IgD-negative memory B cell (primary cell): ENCODE measurements at places on chromosomes 7 and 10. TPM values are rescaled to one million over a fixed set of nuclear protein-coding genes. Genes with fewer than 3 reads are reported as not detected.

The HHEX gene
- 134 TPM for polyA plus RNA-seq

The FAM24A gene
- not detected for polyA plus RNA-seq

The FAM25G gene
- polyA plus RNA-seq, result not detected

The LIPJ gene
- not detected for polyA plus RNA-seq

The FEZF1 gene
- polyA plus RNA-seq, result not detected

The NEUROD6 gene
- not detected for polyA plus RNA-seq

The UNCX gene
- polyA plus RNA-seq, result not detected

The OPN1SW gene
- not detected for polyA plus RNA-seq

The MYH16 gene
- polyA plus RNA-seq, result not detected

The TMEM139 gene
- not detected for polyA plus RNA-seq

The CYP3A4 gene
- not detected for polyA plus RNA-seq

The IFIT1B gene
- polyA plus RNA-seq, result not detected

The CCNJ gene
- 1.1 TPM for polyA plus RNA-seq

The AUTS2 gene
- 8.9 TPM for polyA plus RNA-seq

The HDAC9 gene
- polyA plus RNA-seq, result 81.2 TPM

The CALCR gene
- not detected for polyA plus RNA-seq

The PPP1R17 gene
- polyA plus RNA-seq, result not detected

The PIK3AP1 gene
- 174 TPM for polyA plus RNA-seq

The PAPOLB gene
- not detected for polyA plus RNA-seq

The CRHR2 gene
- polyA plus RNA-seq, result not detected

The ANKRD1 gene
- not detected for polyA plus RNA-seq

The CNOT4 gene
- 17.7 TPM for polyA plus RNA-seq

The GNAT3 gene
- not detected for polyA plus RNA-seq

The CPN1 gene
- not detected for polyA plus RNA-seq

The STEAP1B gene
- 3.4 TPM for polyA plus RNA-seq

The TUBAL3 gene
- not detected for polyA plus RNA-seq

The POT1 gene
- polyA plus RNA-seq, result 18.6 TPM

The C7orf57 gene
- not detected for polyA plus RNA-seq

The USP6NL gene
- 39.3 TPM for polyA plus RNA-seq

The PRPS1L1 gene
- not detected for polyA plus RNA-seq

The TMEM130 gene
- polyA plus RNA-seq, result not detected

The SPDYE6 gene
- 0.36 TPM for polyA plus RNA-seq

The LRIT1 gene
- not detected for polyA plus RNA-seq

The WDR86 gene
- 0.54 TPM for polyA plus RNA-seq

The BLNK gene
- 217 TPM for polyA plus RNA-seq

The BAMBI gene
- polyA plus RNA-seq, result 0.70 TPM

The ZNF467 gene
- polyA plus RNA-seq, result not detected

The NANOS1 gene
- polyA plus RNA-seq, result not detected

The EBLN1 gene
- polyA plus RNA-seq, result not detected

The MAPK8 gene
- polyA plus RNA-seq, result 9.3 TPM
